Right ventricle myocardium superior (tissue), 1 donor: ENCODE measurements at places on chromosomes 11 and 22. TPM values are rescaled to one million over a fixed set of nuclear protein-coding genes. Genes with fewer than 3 reads are reported as not detected.

Gene LRRC56
- 0.13 TPM for total RNA-seq

GRCh38 chr22:29156507-29156906, 49.2 kb upstream of the EMID1 start:
- DNase-seq, result no peak

DNA sequence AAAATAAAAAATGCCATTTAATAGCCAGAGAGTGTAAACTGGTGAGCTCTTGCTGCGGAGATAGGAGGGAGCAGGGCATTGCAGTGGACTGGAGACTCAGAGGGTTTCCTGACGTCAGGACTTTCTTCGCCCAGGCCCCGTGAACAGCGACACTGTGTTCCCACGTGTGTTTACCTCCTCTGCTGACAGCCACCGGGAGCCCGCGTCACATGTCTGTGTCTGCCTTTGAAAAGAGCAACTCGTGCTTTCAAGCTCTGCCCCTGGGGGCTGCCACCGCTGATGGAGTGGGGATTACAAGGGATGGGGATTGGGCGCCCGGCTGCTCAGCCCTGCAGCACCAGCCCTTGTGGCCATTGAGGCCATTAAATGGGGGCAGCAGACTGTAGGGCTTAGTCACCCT, 3.3 kb downstream of the TANGO2 start:
- DNase-seq, result peak; percentile 65

Gene OR8K5
- not detected for total RNA-seq

GRCh38 chr11:1640076-1640946, 10.7 kb downstream of the KRTAP5-5 start:
- no peak for DNase-seq

DNA sequence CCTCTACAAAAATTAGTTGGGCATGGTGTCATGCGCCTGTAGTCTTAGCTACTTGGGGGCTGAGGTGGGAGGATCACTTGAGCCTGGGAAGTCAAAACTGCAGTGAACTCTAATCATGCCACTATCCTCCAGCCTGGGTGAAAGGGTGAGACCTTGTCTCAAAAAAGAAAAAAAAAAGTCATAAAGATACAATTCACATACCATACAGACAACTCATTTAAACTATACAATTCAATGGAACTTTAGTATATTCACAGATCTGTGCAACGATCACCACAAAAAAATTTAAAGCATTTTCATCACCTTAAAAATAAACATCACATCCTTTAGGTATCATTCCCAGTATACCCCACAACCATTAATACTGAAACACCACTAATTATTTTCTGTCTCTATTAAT, 201.2 kb downstream of the PGR start:
- DNase-seq, result no peak

GRCh38 chr11:11993839-11994238, 14.6 kb downstream of the DKK3 start:
- DNase-seq, result peak; percentile 62

DNA sequence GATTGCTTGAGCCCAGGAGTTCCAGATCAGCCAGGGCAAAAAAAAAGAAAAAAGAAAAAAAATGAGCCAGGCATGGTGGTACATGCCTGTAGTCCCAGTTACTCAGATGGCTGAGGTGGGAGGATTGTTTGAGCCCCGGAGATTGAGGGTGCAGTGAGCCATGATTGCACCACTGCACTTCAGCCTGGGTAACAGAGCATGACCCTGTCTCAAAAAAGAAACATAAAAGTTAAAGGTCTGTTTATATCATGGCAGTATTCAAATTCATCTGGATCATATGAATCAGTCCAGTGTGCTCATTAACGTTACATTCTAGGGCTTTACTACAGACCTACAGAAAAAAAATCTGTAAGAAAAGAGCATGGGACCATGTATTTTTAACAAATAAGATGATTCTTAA, 13.9 kb downstream of the HSD17B12 start:
- DNase-seq, result no peak

- no peak for DNase-seq
Observed at GRCh38 chr11:35007277-35007676, 90.9 kb downstream of the PDHX start.

Gene C1QTNF5
- 15.1 TPM for total RNA-seq

DNA sequence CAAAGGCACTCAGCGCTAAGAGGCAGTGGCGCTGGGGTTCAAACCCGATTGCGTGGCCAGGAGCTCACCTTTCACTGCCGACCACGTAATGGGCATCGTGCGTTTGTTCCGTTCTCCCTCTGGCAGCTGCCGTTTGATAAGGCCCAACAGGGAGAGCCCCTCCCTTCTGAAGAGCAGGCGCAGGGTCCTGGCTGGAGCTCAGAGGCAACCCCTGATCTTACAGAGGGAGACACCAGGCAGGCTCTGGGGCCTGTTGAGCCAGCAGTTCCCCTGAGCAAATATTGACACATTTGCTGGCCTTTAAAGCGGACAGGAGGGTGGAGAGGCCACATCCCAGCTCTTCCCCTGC, 11.7 kb upstream of the C1QTNF6 start:
- no peak for DNase-seq

Gene SHANK2
- total RNA-seq, result 0.11 TPM

DNA sequence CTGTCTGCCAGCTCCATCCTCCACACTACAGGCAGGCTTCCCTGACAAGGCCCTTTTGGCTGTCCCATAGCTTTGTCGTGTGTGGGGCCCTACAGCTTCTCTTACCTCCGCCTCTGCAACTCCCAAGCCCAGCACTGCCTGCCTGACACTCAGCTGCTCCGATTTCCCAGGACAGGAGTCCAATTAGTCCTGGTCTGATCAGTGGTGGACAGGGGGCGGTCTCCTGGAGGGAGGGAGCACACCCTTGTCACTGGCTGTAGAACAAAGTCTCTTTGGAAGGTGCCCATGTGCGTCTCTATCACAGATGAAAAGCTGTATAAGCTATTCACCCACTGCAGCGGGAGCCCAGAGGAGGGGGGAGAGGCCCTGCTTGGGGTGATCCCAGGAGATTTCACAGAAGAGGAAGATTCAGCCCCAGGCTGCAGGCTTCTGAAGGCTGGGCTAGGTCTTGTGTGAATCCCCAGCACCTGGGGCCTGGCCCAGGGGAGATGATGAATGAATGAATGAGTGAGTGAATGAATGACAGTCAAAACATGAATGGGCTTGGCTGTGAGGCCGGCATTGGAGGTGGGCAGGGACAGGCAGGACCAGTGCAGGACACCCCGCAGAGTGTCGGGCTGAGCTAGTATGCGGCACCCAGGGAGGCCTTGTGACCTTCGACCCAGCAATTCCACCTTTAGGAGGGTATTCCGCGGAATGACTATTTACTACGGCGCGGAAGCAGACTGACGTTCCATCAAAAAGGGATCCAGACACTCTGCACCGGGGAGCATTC, 142.4 kb downstream of the CACNA1I start:
- no peak for DNase-seq

GRCh38 chr11:120304526-120304925, 20.6 kb upstream of the TLCD5 start:
- DNase-seq, result no peak

- no peak for DNase-seq
Observed at GRCh38 chr11:105968021-105968697, 53.9 kb downstream of the MSANTD4 start.

Gene EMID1
- total RNA-seq, result 0.32 TPM

Gene MMP3
- not detected for total RNA-seq

Gene FAM180B
- not detected for total RNA-seq

- DNase-seq, result no peak
Observed at GRCh38 chr11:74506823-74507222, 13.3 kb upstream of the LIPT2 start.

Gene ALDH3B1
- total RNA-seq, result 4.4 TPM

DNA sequence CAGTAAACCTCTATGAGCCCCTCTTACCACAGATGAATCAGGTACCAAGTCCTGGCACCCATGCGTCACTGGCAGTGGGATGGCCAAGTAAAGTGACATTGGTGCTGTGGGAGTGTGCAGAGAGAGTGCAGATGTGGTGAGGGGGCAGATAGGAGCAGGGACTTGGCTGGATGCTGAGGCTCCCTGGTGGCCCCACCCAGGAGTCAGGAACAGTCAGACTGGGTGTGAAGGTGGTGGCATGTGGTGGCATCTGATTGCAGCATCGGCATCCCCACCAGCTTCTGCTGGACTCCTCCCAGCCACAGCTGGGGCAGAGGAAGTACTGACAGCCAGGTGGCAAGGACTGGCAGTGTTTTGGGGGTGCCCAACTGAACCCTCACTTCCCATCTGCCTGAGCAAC, 11.4 kb downstream of the DGAT2 start:
- DNase-seq, result peak; percentile 22

GRCh38 chr22:49551446-49551845, 276.2 kb downstream of the BRD1 start:
- peak; percentile 22 for DNase-seq

DNA sequence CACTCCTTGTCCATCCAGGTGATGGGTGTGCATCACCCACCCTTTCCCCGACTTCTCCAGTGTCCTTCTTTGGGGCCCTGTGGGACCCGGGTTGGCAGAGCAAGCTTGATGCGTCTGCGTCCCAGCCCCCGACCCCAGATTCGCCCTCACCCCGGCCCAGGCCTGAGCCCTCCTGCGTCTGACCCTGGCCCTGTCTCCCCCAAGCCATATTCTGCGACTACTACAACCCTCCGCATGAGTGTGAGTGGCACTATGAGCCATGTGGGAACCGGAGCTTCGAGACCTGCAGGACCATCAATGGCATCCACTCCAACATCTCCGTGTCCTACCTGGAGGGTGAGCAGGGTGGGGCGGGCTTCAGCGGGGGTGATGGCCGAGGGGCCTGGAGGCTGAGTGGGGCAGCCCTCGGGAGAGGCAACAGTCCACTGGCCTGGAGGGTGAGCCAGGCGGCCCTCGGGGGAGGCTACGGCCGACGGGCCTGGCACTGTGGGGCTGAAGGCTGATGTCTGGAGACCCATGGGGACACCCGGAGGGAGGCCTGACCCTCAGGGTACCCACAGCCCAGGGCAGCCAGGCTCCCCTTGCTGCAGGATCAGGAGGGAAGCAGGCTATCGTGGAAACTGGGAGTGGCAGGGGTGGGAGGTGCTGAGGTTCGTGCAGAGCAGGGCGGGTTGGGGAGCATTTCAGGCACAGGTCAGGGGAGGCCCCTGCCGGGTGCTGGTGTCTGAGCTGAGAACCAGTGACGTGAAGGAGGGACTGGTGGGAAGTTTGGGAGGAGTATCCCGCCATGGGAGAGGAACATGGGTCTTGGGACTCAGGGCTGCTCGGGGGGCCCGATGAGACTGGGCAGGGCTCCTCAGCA, 15.3 kb downstream of the MUC2 start:
- DNase-seq, result peak; percentile 22

DNA sequence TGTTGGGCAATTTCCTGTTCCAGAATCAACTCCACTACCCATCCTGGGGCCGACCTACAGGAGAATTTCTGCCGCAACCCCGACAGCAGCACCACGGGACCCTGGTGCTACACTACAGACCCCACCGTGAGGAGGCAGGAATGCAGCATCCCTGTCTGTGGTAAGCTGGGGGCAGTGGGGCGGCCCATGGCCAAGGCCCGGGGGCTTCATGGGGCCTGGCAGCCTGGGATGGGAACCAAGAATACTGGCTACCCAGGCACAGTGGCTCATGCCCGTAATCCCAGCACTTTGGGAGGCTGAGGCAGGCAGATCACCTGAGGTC, 4.3 kb downstream of the F2 start:
- DNase-seq, result no peak

DNA sequence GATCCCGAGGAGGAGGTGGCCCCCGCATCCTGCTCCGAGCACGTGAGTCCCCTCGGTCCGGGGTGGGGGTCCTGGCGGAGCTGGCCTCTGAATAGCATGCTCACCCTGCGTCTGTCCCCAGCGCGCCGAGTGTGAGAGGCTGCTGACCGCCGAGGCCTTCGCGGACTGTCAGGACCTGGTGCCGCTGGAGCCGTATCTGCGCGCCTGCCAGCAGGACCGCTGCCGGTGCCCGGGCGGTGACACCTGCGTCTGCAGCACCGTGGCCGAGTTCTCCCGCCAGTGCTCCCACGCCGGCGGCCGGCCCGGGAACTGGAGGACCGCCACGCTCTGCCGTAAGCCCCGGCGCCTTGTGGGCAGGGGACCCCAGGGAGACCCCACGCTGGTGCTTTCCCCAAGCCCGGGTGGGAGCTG, 3.5 kb downstream of the MUC2 start:
- peak; percentile 32 for DNase-seq

Gene CERK
- 69.0 TPM for total RNA-seq

DNA sequence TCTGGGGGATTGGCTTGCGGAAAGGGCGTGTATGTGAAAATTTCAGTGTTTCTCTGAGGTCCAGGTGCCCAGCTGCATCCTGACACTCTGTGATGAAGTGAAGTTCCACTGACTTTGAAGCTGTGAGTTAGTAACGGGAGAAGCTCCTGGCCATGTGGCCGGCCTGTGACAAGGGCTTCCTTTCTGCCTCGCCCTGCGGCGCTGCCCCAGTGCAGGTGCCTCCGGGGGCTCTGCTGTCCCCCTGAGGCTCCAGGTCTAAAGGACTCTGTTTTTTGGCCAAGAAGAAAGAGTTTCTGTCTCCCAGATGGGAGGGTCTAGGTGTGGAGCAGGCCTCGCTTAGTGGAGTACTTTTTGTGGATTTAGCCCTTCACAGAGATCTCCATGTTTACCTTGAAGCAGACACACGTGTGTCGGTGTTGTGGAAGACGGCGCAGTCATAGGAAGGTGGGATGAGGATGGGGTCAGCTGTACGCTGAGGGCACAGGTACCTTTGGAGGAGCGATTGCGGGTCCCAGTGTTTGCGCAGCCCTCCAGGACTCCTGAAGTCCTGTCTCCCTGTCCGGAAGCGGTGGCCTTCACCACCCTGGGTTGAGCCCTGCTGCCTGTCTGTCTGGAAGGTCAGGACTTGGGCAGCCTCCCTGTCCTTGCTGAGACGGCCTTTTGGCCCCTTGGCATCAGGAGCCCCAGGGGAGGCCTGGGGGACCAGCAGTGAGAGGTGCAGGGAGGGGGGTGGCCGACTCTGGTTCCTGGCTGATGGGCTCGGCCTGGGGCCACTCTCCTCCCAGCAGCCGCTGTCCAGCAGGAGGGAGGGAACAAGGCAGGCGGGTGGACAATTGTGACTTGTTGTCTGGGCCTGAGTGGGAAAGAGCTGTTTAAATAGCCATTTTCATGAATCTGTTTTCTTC, 1249.3 kb downstream of the BRD1 start:
- no peak for DNase-seq

Gene FGF4
- not detected for total RNA-seq

DNA sequence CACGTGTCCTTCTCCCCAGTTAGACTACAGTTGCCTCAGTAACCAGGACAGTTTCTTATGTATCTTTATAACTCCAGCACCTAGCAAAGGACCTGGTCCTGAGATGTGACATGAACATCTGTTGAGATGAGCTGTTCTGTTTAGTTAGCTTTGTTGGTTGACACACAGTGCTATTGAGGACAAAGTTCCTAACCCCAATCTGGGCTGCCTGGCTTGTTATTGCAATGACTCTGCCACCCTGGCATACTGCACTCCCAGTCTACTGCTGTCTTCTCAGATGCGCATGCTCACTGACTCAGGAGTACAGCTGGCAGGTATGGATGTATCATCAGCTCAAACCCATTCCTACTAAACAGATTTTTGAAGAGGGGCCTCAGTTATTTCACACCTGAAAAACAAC, 7.4 kb downstream of the DESI1 start:
- DNase-seq, result no peak
